ENCODE measurements at places on chromosomes 3 and 15. TPM values are rescaled to one million over a fixed set of nuclear protein-coding genes. Genes with fewer than 3 reads are reported as not detected.

- no peak for DNase-seq
Observed at GRCh38 chr3:123638936-123639689, 54.3 kb upstream of the HACD2 start.

- peak; percentile 69 for DNase-seq
Observed at GRCh38 chr15:51382787-51383186, 41.3 kb downstream of the GLDN start.

- DNase-seq, result peak; percentile 67
Observed at GRCh38 chr15:44092221-44092620, 102.8 kb downstream of the FRMD5 start.

ASTE1 gene
- total RNA-seq, result 7.1 TPM

GRCh38 chr3:149989307-149989706 lies 18.6 kb upstream of the PFN2 start:
- DNase-seq, result no peak

TRIM59 gene
- total RNA-seq, result 8.0 TPM

GRCh38 chr3:189305412-189305811 lies 133.6 kb downstream of the TPRG1 start:
- no peak for DNase-seq

COL6A5 gene
- total RNA-seq, result not detected

GRCh38 chr3:61884794-61885193 lies 323.4 kb downstream of the PTPRG start:
- no peak for DNase-seq

HAUS2 gene
- 18.7 TPM for total RNA-seq

GRCh38 chr3:109548192-109548938 lies 211.0 kb upstream of the DPPA4 start:
- no peak for DNase-seq

DNA sequence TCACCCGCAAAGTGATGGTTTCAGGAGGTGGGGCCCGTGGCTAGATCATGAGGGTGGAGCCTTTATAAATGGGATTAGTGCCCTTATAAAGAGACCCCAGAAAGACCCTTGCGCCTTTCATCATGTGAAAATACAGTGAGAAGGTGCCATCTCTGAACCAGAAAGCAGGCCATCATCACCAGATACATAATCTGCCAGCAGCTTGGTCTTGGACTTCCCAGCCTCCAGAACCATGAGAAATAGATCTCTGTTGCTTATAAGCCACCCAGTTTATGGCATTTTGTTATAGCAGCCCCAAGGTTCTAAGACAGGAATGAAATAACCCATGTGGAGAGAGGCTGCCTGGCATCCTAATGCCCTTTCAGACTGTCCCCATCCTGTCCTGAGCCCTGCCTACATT lies 127.8 kb upstream of the SMAD3 start:
- DNase-seq, result no peak

DNA sequence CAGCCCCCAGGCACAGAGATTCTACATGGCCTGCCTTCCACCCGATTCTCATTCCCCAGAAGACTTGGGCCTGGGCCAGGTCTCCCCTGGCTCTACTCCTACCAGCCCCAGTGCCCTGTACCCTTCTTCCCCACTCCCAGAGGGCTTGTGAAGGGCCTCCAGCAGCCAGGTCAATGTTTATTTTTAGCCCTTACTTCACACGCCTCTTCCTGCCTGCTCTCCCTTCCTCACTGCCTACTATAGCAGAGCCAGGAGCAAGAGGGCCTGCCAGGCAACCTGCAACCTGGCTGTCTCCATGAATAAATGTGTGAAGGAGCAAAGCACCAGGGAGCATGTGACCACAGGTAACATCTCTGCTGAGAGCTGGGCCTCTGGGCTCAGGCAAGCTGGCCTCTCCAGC lies 26.4 kb upstream of the APEH start:
- DNase-seq, result peak; percentile 61

DNA sequence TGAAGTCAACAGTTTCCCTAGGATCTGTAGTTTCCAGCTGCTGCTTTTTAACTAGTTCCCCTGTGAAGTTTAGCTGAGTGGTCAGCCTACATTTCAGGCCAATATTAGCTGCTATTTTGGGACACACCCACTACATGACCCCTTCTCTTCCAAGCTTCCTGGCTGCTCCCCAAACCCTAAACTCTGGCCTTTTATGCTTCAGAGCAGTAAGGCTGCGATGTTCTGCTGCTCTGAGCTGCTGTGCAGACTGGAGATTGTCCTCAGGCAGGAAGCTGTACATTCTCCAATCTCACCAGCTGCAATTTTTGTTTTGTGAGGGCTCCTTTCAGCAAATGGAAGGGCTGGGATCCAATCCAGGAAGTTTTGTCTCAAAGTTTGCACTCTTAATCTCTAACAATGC lies 48.0 kb upstream of the WDR72 start:
- DNase-seq, result no peak

Data from myocyte (in vitro differentiated cells).